ENCODE measurements at places on chromosomes 12 and 14.

DNA sequence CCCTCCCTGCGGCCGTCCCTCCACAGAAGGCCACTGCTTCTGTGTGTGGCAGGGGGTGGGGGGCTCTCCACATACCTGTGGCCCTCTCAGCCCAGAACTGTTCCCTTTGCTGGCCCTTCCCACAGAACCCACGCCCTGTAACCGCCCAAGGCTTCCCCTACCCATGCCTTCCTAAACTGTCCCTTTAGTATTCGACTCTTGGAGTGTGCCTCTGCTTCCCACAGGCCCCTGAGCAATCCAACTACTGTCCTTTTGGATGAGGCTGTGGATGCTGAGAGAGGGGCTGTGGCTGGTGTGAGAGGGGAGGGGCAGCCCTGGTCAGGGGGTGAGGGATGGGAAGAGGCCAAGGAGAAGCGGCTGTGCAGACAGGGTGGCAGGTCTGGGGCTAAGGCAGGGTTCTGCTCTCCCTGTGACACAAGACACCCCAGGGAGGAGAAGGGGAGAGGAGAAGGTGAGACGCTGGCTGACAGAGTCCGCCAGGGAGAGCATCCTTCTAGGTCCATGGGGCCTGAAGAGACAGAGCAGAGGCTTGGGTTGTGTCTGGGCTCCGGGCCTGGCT is 46.0 kb downstream of the DLK1 start:
- DNase-seq, result no peak

GRCh38 chr12:115521771-115522409 is 755.6 kb downstream of the MED13L start:
- DNase-seq, result no peak

DNA sequence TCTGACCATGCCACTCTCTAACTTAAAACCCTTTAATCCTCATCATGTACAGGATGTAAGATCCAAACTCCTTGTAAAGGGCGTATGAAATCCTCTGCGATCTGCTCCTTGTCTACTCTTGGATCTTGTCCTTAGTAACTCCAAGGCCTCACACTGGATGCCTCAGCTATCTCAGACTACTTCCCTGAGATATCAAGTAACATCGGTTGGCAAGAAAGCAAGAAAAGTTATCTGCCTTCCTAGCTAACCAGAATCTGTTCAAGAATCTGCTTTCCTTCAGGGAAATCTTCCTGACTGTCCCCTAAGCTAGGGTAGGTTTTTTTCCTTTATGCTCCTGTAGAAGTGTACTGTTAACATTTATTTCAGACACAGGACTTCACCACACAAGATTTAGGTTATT is 82.6 kb downstream of the TAOK3 start:
- DNase-seq, result no peak

DNA sequence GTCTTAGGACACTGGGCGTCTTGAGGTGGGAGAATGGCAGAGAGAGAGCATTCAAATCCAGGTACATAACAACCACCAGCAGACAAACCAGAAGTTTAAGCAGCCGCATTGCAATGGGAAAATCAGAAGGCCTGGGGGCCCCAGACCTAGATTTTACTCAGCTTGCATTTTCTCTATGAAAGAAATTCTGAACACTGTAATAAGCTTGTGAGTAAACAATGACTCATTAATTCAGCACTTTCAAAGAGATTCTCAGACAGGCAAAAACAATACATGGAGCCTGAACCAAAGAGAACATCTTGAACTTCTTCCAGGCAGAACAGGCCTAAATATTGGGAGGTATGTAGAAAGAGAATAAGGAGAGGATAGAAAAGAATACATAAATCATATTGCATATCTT is 69.8 kb upstream of the IFNG-AS1 start:
- no peak for DNase-seq

DNA sequence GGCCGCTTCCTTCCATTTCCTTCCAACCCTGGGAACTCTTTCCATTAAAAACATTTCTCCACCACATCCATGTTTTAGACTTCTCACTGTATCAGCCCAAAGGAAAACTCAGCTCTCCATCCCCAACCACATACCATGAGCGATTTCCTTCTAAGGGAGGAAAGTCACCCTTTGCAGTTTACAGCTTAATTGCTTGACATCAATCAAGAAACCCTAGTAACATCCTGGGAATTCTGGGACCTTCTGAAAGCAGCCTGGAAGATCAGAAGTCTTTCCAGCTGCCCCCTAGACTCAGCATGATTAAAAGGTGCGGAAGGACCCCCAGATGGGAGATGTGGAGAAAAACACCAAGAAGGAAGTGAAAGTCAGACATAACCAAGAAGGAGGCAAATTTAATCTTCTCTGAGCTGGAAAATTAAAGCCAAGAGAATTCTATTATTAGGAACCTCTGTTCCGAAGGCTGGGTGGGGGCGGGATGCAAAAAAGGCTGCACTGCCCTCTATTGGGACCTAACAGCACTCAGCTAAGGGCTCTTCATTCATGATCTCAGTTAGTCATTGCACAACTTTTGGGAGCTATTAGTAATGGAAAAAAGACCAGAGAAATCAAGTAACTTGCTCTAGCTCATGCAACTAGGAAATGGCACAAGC is 73.3 kb upstream of the PLXNC1 start:
- DNase-seq, result no peak

GRCh38 chr12:120474616-120474960 is 5.0 kb upstream of the SRSF9 start:
- DNase-seq, result no peak
